ENCODE measurements at places on chromosomes 1 and 21. TPM values are rescaled to one million over a fixed set of nuclear protein-coding genes. Genes with fewer than 3 reads are reported as not detected.

RGS13 gene
- total RNA-seq, result not detected

GRCh38 chr1:178629252-178630154 is 95.5 kb upstream of the RALGPS2 start:
- no peak for DNase-seq

GRCh38 chr1:245363461-245364200 is 208.8 kb downstream of the KIF26B start:
- no peak for DNase-seq

GRCh38 chr1:118429856-118430255 is 244.8 kb upstream of the SPAG17 start:
- DNase-seq, result no peak

DNA sequence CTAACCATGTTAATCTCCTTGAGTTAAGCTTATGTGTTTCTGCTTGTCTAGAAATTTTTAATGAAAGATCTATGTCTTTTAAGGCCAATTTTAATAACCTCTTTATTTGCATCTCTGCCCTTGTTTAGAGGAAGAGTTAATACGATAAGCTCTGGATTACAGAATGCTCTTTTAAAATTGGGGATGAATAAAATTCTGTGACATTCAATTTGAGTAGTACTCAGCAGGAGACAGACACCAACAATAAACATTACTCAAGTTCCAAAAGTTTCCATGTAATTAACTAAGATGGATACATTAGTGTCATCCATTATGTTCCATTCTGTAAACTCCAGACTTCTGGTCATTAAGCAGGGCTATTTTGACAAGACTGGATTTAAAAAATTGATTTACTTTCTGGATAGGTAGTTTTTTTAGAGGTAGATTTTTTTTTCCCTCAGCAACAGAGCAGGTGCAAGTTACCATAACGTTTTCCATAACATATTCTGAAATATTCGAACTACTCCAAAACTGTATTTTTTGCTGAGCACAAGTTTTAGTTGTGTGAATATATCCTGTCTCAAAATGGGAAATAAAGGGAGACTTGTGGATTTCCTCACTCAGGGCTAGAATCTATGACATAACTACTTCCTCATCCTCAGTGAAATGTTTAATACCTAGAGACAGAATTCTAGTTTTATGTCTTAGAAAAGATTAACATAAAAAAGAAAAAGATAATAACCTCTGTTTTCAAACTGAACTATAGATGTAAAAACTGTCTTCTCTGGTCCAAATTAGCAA is 221.7 kb downstream of the NEGR1 start:
- no peak for DNase-seq

DNA sequence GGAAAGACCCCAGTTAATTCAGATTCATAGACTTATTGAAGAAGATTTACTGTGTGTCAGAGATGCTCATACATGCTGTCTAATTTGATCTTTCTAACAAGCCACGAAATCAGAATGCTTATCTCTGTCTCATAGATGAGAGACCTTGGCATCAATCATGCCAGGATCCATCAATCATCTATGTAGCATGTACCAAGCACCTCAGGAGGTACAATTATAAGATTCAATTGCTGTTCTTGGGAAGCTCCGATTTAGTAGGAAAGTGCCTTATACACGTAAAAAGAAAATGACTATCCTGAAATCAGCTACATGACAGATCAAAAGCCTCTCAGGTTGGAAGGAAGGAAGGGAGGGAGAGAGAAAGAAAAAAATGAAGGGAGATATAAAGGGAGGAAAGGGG is 18.5 kb upstream of the VTCN1 start:
- no peak for DNase-seq

- DNase-seq, result no peak
Observed at GRCh38 chr1:81053826-81054225, 746.9 kb upstream of the ADGRL2 start.

GRCh38 chr1:25504706-25505595 is 38.5 kb upstream of the LDLRAP1 start:
- no peak for DNase-seq

DNA sequence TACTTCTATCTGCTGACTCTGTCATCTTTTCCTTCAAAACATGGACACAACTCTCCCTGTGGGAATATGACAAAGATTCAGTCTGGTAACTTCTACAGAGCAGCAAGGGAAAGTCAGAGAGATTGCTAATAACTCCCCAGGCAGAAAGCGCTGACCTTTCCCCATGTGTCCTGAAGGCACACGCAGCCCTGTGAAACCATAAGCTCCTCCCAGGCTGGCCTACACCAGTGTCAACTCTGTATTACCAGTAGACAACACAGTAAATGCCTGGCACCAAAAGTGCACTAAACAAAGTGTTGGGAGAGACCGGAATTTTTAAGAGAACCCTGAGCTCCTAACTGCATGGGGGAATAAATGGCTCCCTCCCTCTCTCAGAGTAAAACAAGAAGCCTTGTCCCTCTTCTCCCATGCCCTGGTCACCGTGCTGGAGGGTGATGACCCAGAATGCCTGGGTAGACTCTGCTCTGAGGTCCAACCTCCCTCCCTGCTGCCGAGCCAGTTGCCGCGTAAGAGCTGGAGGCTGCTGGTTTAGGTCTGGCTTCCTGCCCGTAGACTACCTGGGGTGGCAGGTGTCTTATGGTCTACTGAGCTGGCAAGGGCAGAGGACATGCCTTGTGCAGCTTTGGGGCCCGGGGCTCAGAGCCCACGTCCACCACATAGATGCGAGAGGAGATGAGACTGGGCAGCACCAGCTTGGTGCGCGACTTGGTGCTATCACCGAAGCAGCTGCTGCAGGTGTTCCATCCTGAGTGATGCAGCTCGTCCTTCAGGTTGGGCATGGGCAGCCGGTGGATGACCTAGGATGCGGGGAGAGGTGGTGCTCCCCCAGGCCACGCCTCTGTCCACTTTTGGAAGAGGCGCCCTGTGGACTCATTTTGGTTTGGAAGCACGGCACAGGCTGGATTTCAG is 3.9 kb downstream of the SELENBP1 start:
- no peak for DNase-seq

DNA sequence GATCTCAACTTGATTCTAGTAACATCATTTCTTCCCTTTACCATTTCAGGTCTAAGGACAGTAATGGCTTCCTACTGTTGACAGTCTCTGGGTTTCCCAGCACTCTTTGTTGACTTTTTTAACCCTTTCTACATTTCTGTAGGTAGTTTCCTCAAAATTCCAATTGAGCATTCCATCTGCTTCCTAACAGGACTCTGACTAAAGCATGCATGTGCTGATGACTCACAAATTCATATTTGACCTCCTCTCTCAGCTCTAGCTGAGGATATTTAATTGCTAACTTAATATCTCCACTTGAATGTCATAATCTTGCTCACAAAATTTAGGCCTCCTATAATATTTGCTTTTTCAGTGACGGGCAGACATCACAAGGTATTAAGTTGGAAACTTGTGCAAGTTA is 93.3 kb upstream of the ZNHIT6 start:
- DNase-seq, result no peak

DNA sequence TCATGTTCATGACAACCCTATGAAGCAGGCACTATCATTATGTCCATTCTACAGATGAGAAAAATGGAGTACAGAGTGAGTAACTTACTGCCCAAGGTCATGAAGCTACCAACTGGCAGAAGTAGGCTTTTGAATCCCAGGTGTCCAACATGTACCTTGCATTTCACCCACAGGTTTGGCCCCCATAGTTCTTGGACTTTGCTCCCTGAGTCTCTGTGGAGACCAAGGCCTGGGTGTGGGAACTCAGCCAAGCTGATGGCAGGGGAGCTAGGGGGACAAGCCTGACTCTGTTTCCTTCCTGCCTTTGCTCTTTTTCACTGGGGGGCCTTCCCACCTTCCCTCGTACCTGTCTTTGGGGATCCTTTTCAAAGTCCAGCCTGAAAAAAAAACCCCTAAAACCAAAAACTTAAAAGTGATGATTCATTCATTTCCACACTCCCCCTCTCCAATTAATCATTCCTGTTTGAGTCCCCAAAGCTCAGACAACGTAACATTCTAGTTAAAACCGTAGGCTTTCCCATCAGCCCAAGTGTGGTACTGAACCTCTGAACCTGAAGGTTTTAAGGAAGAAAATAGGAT is 8.5 kb upstream of the TTC22 start:
- no peak for DNase-seq

DNA sequence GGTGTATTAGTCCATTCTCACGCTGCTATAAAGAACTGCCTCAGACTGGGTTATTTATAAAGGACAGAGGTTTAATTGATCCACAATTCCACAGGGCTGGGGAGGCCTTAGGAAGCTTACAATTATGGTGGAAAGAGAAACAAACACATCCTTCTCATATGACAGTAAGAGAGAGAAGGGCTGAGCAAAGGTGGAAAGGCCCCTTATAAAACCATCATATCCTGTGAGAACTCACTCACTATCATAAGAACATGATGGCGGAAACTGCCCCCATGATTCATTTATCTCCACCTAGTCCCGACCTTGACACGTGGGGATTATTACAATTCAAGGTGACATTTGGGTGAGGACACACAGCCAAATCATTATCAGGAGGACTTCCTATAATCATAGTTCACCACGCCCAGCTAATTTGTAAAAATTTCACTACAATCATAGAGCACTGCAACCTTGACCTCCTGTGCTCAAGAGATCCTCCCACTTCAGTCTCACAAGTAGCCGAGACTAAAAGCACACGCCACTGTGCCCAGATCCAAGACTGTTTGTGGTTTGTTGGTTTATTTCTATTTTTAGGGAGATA is 164.9 kb downstream of the RERE start:
- no peak for DNase-seq

GRCh38 chr1:37358992-37359391 is 115.4 kb upstream of the ZC3H12A start:
- DNase-seq, result no peak

DNA sequence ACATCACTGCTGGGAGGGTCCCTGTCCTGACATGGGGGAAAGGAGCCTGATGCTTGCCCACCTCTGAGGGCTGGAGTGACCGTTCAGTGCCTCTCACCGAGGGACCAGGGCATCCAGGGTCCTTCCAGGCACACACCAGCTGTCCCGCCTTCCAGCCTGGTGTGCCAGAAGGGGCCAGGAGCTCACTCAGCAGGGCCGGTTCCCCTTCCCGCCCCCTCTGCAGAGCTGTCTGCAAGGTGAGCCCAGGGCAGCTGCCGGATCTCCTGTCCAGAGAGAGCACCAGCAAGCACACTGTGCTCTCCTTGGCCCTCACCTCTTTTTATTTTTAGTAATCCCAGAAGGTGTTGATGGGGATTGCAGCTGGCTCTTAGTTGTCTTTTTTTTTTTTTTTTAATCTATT is 16.9 kb downstream of the H6PD start:
- DNase-seq, result no peak

MLLT11 gene
- 28.8 TPM for total RNA-seq

DNA sequence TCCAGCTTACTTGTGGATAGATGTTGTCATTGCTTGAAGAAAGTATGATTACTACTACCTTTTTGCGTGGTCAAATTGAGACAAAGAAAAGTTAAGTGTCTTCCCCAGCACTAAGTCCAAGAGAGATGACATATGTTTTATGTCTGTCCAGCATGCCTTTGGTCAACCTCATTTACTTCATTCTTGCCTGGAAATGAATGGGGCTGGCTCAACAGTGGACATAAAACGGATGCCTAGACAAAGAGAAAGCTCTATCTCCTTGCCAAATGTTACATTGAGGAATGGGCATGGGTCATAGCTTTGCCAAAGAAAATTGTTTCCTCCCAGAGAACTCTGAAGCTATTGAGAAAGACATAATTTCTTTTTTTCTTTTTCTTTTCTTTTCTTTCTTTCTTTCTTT is 82.4 kb upstream of the PLPPR4 start:
- no peak for DNase-seq

- DNase-seq, result no peak
Observed at GRCh38 chr21:19261731-19262376, 858.3 kb upstream of the TMPRSS15 start.

- DNase-seq, result no peak
Observed at GRCh38 chr1:240350910-240351331, 259.2 kb downstream of the FMN2 start.

MYOM3 gene
- total RNA-seq, result 30.5 TPM

AMY2B gene
- 0.10 TPM for total RNA-seq

GRCh38 chr1:94934551-94934950 is 7.6 kb upstream of the CNN3 start:
- DNase-seq, result no peak

OVAAL gene
- 0.61 TPM for total RNA-seq

- no peak for DNase-seq
Observed at GRCh38 chr1:151036356-151036755, at the start of gene BNIPL. Gene BNIPL (plus strand): TSS chr1:151036586. CDS start chr1:151036726, 140 bp downstream.

NBPF3 gene
- total RNA-seq, result 8.9 TPM

CFHR5 gene
- total RNA-seq, result not detected

DNA sequence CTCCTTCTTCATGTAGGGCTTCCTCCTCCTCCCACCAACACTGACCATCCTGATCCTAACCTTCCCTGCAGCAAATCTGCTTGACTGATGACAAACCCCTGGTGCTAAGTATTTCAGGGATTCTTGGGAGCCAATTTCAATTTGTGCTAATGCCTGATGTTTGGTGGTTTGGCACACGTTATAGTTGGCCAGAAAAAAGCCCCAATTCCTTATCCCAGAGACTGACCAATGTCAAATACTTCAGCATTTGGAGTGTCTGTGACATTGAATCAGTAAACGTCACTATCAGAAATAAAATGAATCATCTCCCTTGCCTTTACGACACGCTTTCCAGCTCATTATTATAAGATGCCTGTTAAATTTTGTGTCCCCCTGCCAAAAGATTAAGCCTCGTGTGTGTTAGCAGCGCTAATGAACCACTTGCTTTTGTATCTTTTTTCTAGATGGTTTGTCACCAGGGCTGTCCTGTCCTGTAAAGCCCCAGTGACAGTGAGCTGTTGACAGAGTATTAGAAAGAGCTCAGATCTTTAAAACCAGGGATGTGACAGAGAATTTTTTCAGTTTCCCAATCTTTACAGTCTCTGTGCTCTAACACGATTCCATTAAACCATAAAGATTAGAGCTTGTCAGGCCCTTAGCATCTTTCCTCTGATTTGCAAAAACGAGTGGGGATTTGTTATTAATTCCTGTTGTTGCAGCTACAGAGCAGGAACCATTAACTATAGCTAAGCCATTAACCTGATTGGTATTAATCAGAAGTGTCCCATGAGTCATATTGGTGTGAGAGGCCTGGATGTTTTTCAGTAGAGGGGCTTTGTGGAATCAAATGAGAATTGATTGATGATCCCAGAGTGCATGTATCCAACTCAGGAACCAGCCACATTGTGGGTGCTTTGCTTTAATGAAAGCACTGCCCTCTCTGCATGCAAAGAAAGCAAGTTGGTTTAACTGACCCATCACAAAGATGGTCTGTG is 665.1 kb upstream of the PLXNA2 start:
- no peak for DNase-seq

PSMB2 gene
- 66.0 TPM for total RNA-seq

DNA sequence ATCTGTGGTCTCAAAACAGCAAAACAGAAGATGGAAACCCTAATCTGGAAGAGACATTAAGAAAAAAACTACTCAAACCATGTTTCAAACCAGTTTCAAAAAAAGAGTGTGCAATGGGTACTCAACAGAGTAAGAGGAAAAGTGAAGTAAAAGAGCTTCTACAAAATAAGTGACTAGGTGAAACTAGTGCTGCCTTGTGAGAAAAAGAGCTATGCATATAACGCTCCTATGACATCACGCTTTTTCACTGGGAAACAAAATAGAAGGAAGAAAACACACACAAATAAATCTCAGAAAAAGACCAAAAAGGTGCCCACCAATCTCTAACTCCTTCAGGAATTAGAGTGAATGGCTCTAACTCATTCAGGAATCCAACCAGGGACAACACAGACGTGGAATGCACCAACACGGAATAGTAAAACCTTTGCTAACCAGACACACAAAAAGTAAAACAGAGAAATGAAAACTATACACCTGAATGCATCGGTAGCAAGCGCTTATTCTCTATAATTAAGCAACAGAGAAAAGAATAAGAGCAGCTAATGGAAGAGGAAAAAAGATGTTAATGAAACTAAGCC is 1.3 kb downstream of the FOXJ3 start:
- DNase-seq, result no peak

GRCh38 chr21:41121785-41122415 is 46.1 kb upstream of the BACE2 start:
- DNase-seq, result peak; percentile 78
